ENCODE measurements at places on chromosomes 1 and 21. TPM values are rescaled to one million over a fixed set of nuclear protein-coding genes. Genes with fewer than 3 reads are reported as not detected.

Gene MIXL1
- 0.09 TPM for total RNA-seq

Gene KPRP
- not detected for total RNA-seq

Gene NCAM2
- total RNA-seq, result not detected

Gene SERPINC1
- total RNA-seq, result 0.07 TPM

Gene GBP5
- not detected for total RNA-seq

Gene RAP1GAP
- total RNA-seq, result 10.5 TPM

Gene TRIM58
- total RNA-seq, result not detected

Gene TMPRSS2
- 0.13 TPM for total RNA-seq

Gene CHD1L
- total RNA-seq, result 31.0 TPM

Gene C1orf116
- 6.3 TPM for total RNA-seq

Gene PTGER3
- total RNA-seq, result not detected

Gene AADACL4
- total RNA-seq, result not detected

Gene C1QC
- not detected for total RNA-seq

Gene C1orf105
- total RNA-seq, result not detected

Gene LCA5L
- 1.3 TPM for total RNA-seq

Gene PAPPA2
- total RNA-seq, result 0.02 TPM

Gene CNR2
- total RNA-seq, result 0.01 TPM

Gene CRYAA
- not detected for total RNA-seq

Gene KLHDC7A
- total RNA-seq, result 1.3 TPM

Gene FCRLB
- 1.5 TPM for total RNA-seq

Gene ZNF648
- total RNA-seq, result not detected

Gene RNU1-3
- total RNA-seq, result 4.3 TPM

Gene LRRC39
- total RNA-seq, result 0.13 TPM

Gene SEMA6C
- 1.9 TPM for total RNA-seq

Gene ZC3H12A
- 53.4 TPM for total RNA-seq

Gene SV2A
- total RNA-seq, result 0.15 TPM

Gene GJA8
- not detected for total RNA-seq

Gene GJA9
- not detected for total RNA-seq

Gene CLCA1
- total RNA-seq, result not detected

Gene NR5A2
- total RNA-seq, result 4.4 TPM

Gene OR2L3
- total RNA-seq, result not detected

Gene PLEKHA6
- 35.1 TPM for total RNA-seq

Gene AK5
- 6.4 TPM for total RNA-seq

Gene FCAMR
- not detected for total RNA-seq

Gene LAD1
- total RNA-seq, result 1.0 TPM

Gene FAM43B
- 2.8 TPM for total RNA-seq

Gene SMCP
- total RNA-seq, result not detected

Gene HSD3B1
- total RNA-seq, result not detected

Gene NBPF4
- 0.08 TPM for total RNA-seq

Gene RGS16
- total RNA-seq, result 0.16 TPM

Gene CRYBG2
- total RNA-seq, result 1.6 TPM

Gene NDUFS5
- total RNA-seq, result 410 TPM

Gene CYB561D1
- total RNA-seq, result 4.2 TPM

Gene LIX1L
- 15.2 TPM for total RNA-seq

Gene RUNX3
- total RNA-seq, result 4.8 TPM

Gene AGRN
- total RNA-seq, result 107 TPM

Gene CENPS
- 27.8 TPM for total RNA-seq

Gene SLC35F3
- total RNA-seq, result 5.3 TPM
